Cardiac septum (tissue), 1 donor: ENCODE measurements at places on chromosomes 16 and 17.

GRCh38 chr16:19810817-19811731 lies 73.6 kb downstream of the GPRC5B start:
- no peak for DNase-seq

GRCh38 chr16:27408012-27408601 lies 6.1 kb downstream of the IL21R start:
- DNase-seq = no peak

DNA sequence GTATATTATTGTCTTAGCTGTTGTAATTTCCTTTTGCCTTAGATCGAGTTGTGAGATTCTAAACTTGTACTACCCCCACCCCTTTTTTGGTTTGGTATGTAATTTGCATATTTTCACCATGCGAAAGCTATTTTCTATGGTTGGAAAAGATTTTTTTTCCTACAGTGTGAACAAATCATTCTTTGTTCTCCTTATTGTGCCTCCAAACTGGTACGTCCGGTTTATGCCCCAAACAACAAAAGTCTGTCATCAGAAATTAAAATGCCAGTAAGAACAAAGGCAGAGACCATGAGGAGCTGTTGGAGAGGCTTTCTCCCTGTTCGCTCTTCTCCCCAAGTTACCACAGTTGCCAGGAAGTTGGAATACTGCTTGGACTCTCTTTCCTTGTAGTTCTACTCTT lies 66.1 kb downstream of the BCAS3 start:
- DNase-seq = no peak

GRCh38 chr17:14209215-14209614 lies 27.4 kb downstream of the CDRT15 start:
- DNase-seq = no peak

DNA sequence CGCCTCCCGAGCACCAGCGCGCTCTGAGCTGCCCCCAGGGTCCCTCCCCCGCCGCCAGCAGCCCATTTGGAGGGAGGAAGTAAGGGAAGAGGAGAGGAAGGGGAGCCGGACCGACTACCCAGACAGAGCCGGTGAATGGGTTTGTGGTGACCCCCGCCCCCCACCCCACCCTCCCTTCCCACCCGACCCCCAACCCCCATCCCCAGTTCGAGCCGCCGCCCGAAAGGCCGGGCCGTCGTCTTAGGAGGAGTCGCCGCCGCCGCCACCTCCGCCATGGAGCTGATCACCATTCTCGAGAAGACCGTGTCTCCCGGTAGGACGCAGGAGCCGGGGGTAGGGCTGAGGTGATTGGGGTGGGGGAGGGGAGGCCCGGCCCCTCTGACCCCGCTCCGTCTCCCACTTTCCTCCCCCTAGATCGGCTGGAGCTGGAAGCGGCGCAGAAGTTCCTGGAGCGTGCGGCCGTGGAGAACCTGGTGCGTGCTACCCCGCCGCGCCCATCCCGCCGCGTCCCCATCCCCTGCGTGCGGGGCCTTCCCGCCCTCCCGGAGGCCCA lies 329 bp downstream of the KPNB1 start:
- DNase-seq = no peak
